ENCODE measurements at places on chromosomes 3 and 15.
A peak's percentile ranks its signal among the peaks of the same experiment; 100 is the strongest.

DNA sequence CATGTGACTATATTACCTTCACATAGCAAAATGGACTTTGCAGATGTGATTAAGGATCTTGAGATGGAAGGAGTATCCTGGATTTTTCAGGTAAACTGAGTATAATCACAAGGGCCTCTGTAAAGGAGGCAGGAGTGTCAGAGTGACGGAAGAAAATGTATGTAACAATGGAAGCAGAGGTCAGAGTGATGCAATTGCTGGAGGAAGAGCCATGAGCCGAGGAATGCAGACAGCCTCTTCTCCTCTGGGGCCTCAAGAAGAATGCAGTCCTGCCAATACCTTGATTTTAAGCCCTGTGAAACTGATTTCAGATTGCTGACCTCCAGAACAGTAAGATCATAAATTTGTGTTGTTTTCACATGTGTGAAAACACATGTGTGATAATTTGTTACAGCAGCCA lies 15.1 kb downstream of the HEMK1 start:
- no peak for DNase-seq

GRCh38 chr3:69142090-69142489 lies 19.7 kb upstream of the LMOD3 start:
- no peak for DNase-seq

DNA sequence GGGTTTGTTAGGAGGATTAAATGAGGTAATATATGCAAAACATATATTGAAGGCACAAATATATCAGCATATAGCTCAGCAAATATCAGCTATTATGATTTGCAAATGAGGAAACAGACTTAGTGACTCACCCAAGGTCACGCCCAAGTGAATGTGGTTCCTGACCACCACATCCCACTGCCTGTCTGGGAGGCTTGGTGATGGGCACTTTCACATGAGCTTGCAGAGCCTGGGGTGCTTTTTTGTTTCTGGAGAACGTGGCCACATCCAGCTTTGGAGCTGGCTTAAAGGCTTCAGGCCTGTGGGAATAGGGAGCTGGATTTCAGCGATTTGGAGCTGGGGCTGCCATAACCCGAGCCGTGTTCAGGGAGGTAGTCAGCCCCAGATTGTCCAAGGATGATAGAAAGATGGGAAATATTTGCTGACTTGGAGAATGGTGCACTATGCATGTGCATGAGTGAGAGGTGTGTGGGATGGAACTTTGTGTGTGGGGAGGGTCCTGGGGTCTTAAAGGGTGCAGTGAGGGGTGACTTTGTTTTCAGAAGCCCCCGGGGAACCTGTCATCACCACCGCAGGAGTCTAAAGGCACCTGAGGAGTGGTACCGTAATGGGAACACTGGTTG lies 12.0 kb upstream of the FGD5 start:
- DNase-seq: no peak

DNA sequence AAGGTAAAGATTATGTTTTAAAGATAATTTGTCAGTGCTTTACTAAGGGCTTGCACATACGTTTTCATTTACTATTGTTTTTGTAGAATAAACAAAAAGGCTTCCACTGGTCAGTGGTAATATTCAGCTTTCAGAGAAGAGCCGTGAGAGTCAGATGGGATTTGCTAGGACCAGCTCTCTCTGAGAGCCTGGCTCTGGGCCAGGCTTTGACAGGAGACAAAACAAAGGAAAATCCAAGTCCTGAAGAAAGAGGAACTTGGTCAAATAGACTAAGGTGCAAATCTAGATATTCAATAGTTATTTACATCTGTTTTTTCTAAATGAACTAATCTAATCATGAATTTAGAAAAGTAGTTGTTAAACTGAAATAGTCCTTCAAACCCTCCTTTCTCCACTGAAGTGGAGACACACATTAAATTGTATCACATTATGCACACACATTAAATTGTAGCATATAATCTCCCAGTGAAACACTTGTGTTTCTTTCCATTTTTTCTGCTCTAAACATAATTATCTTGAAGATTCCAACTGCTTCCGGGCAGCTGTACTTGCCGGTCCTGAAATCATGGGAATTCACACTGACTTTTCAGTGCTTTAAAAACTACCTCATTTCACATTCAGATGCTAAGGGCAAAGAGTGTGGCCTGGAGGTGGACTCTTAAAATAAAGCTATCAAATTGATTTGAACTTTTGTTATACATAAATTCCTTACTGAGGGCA lies 55.1 kb upstream of the FILIP1L start:
- no peak for DNase-seq

DNA sequence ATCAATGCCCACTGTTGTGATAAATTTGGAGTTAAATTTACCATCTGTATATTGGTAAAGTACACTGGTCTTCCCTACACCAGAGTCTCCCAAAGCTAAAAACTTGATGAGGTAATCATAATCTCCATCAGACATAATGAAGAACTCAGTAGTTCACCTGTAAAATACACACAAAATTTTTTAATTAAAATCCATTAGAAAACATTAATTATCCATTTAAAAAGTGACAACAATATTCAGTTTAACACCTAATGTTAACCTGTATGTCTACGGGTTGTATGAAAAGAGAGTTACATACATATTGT lies 38.0 kb upstream of the RSL24D1 start:
- no peak for DNase-seq

GRCh38 chr3:127886956-127887231 lies 28.1 kb upstream of the KBTBD12 start:
- no peak for DNase-seq

DNA sequence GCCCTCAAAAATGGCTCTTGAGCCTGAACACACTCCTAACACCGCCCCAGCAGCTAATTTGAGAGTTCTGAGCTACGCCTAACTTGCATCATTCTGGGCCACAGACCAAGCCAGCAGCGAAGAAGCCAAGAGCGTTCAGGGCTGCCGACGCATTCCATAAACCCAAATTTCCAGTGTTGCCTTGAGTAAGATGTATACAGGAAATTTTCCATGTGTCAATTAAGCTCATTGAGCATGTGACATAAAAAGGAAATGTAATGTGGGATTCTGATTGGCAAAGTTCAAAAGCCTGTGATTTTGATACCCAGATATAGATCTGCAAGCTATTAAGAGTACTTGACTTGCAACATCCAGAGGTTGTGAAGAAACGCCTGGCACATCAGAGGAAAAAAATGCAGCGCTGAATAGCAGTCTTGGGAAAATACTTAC lies 148.6 kb upstream of the NR2F2 start:
- DNase-seq: no peak

DNA sequence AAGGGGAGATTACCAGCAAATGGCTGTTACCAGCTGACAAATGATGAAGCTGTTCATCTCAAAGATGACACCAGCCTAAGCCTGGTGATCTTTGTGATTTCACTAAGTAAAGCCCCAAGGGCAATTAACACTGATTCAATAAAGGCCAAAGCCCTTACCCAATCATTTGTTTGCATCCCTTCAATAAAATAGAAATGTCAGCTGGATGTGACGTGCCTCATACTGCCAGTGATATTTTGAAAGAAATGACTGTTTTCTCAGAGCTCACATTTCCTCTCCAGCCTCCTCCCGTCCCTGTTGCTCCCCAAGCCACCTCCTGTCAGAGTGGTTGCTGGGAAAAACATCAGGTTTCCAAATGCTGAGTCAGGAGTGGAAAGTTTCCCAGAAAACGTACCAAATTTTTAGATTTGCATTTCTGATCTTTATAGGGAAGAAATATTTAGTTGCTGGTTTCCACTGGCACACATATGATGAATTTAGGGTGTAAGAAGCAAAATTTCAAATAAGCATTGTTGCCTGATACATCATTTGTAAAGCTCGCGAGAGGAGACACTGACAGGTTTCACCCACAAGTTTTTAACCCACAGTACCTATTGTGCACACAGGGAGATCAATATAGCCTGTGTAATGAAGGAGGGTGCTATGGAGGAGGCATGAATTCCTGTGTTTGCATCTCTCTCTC lies 21.0 kb downstream of the C2CD4A start:
- no peak for DNase-seq

- DNase-seq: peak; percentile 8
Measured at GRCh38 chr3:114092151-114093015, 35.8 kb downstream of the QTRT2 start.

GRCh38 chr3:151410891-151411559 lies 26.5 kb upstream of the P2RY12 start:
- DNase-seq: no peak

DNA sequence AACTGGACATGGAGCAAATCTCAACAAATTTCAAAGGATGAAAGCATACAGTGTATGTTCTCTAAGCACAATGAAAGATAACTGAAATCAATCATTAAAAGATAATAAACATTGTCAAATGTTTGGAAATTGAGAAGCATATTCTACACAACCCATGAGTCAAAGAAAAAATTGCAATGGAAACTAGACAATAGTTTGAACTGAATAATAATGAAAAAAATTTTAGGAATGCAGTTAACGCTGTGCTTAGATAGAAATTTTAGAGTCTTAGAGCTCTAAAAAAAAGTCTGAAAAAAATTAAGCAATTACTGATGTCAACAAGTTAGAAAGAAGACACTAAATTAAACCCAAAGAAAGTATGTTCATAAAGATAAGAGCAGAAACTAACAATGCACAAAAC lies 15.5 kb downstream of the RABL3 start:
- DNase-seq: no peak

GRCh38 chr15:88656760-88657221 lies 18.0 kb downstream of the ISG20 start:
- no peak for DNase-seq

DNA sequence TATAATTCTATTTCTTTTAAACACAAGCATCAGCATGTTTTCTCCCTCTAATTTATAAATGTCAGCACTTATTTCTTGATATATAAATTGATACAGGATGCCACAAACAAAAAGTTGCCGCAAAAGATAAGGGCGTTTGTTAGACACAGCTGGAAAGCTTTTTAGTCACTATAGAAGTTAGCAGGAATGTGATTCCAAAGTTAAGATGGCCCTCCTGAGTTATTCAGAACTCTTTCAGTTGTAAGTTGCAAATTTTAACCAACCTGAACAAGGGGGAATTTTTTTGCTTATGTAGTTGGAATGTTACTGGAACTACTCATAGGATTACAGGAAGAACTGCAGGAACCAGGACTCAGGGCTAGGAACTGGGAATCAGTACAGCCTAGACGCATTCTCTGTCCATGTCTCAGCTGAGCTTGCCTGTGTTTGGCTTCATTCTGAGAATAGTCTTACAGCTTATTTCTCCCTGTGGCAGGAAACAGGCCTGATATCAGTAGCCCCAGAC lies 166.3 kb downstream of the VGLL4 start:
- no peak for DNase-seq

GRCh38 chr15:79230766-79231165 lies 51.8 kb upstream of the ANKRD34C start:
- no peak for DNase-seq
